ENCODE measurements at places on chromosomes 1 and 21.

DNA sequence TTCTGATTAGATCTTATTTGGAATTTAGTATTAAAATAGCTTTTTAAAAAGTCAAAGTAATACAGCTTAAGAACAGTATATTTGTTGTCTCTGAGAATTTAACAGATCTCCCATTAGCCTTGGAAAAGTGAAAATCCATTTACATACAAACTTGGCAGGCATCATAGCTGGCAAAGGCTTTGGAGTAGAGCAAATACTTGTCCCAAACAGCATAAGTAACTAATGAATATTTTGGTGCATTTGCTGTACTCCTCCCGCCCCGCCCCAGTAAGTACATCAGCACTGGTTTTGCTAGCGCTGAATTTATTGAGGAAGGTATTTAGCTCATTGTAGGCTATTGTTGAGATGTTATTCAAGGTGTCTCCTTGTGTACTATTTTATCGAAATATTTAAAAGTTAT, 417.7 kb upstream of the KAZN start:
- DNase-seq = no peak

- DNase-seq = peak; percentile 65
These were observed 71.4 kb downstream of the CD247 start for GRCh38 chr1:167446966-167447365.

DNA sequence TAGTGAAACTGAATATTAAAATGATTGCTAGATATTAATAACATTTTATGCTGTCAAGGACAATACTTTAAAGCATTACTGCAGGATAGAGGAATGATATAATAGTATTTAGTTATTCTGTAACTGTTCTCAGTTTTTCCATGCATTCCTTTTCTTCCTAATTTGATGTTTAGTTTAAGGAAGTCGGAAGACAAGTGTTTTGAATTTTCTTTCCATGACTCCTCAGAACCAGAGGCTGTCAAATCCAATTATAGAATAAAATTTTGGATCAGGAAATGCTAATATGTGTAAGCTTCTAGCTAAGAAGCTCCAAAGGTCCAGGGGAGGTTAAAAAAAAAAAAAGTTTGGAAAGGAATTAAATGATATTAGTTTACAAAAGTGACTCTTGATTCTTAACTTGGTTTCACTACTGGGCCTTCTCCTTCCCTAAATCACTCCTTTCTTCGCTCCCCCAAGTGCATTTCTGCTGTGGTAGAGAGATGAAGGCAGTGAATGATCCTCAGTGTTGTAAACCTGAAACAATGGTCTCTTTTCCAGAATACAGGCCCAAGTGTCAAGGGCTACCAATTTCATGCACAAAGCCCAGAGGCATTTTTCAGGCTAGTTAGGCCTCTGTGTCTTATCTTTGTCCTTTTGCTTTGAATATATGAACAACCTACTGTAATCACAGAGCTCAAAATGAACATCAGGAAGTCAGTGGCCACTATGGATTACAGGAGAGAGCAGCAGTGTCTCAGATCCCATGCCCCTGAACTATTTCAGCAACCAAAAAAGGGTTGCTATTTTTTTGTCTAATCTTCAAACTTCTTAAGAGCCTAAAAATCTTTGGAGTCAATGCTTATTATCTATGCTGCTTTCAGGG, 6.2 kb downstream of the ADSS2 start:
- no peak for DNase-seq

DNA sequence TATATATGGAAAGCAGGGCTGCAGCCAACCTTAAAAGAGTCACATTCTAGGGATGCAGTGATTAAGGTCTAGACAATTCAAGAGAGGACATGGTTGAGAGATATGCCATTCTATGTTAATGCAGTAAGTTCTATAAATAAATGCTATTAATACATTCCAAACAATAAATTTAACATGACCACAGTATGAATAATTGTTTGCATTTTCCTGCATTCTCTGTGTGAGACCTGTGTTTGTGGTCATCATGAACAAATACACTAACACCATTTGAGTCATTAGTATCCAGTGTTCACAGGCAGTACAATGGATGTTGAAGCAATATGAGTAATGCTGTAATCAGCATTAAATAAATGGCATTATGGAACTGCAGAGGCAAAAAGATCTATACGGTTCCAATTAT, 5.5 kb upstream of the ZRANB2 start:
- no peak for DNase-seq

DNA sequence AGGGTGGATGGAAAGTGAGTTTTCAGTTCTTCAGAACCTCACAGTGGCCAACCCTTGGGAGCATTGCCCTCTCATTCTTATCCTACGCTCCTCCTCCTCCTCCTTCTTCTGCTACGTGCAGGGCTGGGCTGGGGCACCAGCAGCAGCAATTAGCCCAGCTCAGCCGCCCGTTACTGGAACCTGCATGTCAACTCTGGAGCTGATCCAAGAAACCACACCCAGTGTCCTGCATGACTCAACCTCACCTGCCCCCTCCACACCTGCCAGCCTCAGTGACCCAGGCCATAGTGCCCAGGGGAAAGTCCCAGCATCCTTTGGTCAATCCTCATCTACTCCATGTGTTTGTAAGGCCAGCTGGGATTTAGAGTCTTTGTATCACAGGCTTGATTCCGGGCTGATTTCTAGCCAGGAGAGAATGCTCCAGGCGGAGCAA, 12.6 kb downstream of the ELF3 start:
- DNase-seq = no peak

DNA sequence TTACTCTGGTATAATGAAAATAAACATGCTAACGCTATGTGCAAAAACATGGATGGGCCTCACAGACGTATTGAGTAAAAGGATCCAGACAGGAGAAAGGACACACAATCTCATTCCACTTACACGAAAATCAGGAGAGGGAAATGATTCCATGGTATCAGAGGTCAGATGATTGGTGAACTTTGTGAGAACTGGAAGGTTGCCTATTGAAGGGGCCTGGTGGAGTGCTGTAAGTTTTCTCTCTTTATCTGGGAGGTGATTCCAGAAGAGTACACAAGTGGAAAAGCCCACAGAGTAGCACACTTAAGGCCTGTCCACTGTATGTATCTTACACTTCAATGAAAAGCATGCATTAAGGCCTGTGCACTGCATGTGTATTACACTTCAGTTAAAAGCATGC, 9.6 kb downstream of the GSTM2 start:
- no peak for DNase-seq
